ENCODE measurements at places on chromosomes 3 and 15. TPM values are rescaled to one million over a fixed set of nuclear protein-coding genes. Genes with fewer than 3 reads are reported as not detected.
A peak's percentile ranks its signal among the peaks of the same experiment; 100 is the strongest.

The FBXW12 gene
- not detected for total RNA-seq

- no peak for DNase-seq
These were observed 13.4 kb upstream of the TM4SF19 start for GRCh38 chr3:196351541-196351940.

The CNTN6 gene
- not detected for total RNA-seq

GRCh38 chr3:69542089-69542804 lies 156.4 kb upstream of the FRMD4B start:
- DNase-seq: peak; percentile 66

All from Right ventricle myocardium superior (tissue), 1 donor.